GM23338 (cell line): ENCODE measurements at places on chromosomes 12 and 14. TPM values are rescaled to one million over a fixed set of nuclear protein-coding genes. Genes with fewer than 3 reads are reported as not detected.

GRCh38 chr14:27190296-27190695 is 592.5 kb upstream of the NOVA1 start:
- no peak for DNase-seq

DNA sequence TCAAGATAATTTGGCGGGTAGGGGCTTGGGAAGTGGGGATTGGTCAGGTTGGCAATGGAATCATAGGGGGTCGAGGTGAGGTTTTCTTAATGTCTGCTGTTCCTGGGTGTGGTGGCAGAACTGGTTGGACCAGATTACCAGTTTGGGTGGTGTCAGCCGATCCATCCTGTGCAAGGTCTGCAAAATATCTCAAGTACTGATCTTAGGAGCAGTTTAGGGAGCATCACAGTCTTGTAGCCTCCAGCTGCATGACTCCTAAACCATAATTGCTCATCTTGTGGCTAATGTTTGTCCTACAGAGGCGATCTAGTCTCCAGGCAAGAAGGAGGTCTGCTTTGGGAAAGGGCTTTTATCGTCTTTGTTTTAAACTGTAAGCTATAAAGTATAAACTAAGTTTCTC is 868.4 kb downstream of the DIO2 start:
- no peak for DNase-seq

- no peak for DNase-seq
These were observed 1.0 kb upstream of the SINHCAF start for GRCh38 chr12:31326736-31327659.

GRCh38 chr12:94690198-94690771 is 39.9 kb upstream of the TMCC3 start:
- no peak for DNase-seq

The NPAS3 gene
- 0.08 and 0.17 TPM in 2 replicates for total RNA-seq
